Hepatic stellate cell (primary cell): ENCODE measurements at places on chromosomes 11 and 22.

GRCh38 chr22:19287889-19288288, 3.6 kb downstream of the CLTCL1 start:
- peak; percentile 57 for DNase-seq

- DNase-seq: no peak
Measured at GRCh38 chr11:119772641-119773415, 43.8 kb upstream of the NECTIN1 start.

DNA sequence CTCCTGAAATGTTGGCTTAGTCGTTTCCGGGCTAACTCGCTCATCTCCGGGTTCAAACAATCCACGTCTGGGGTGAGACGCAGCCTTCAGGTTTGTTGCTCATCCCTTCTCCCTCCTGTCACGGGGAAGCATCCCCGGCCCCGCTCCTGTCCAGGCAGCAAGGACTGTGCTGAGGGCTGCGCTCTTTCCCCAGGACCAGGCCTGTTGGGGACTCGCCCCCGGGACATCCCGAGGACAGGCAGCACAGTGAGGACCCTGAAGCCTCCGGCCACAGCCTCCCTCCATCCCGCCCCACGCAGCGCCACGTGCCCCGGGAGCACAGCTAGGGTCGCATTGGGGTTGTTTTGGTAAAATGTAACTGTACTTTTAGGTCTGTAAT, 252.0 kb downstream of the BRD1 start:
- no peak for DNase-seq

DNA sequence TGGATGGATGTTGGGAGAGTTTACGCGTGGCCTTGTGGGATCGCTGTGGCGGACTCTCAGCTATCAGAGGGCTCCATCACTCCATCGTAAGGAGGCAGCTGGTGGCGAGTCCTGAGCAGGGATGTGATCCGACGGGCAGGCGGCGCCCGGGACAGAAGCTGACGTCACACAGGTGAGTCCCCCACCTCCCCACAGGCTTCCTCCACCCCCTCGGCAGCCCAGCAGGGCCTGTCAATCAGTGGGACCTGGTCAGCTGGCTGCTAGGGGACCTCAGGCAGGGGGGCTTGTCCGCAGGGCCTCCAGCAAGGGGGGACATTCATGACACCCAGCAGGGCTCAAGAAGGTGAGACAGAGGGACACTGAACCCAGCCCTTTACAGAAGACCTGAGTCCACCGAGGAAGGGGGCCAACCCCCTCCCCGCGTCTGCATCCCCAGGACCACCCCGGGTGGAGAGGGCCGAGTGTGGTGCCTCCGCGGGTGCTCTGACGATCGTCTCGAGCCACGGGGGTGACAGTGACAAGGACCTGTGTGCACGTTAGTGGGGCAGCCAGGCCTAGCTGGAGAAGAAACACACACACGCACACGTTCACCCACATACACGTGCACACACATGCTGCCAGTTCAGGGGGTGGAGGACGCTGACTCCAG, 7.1 kb downstream of the HRAS start:
- no peak for DNase-seq

DNA sequence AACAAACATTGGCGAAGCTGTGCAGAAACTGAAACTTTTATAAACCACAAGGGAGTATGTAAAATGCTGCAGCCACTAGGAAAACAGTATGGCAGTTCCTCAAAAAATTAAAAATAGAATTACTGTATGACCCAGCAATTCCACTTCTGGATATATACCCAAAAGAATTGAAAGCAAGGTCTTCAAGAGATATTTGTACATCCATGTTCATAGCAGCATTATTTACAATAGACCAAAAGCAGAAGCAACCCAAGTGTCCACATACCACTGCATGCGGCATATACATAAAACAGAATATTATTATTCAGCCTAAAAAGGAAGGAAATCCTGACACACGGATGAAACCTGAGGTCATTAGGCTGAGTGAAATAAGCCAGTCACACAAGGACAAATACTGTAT, 85.8 kb downstream of the RELT start:
- no peak for DNase-seq

GRCh38 chr22:38262051-38262795, 10.6 kb downstream of the TMEM184B start:
- peak; percentile 43 for DNase-seq

DNA sequence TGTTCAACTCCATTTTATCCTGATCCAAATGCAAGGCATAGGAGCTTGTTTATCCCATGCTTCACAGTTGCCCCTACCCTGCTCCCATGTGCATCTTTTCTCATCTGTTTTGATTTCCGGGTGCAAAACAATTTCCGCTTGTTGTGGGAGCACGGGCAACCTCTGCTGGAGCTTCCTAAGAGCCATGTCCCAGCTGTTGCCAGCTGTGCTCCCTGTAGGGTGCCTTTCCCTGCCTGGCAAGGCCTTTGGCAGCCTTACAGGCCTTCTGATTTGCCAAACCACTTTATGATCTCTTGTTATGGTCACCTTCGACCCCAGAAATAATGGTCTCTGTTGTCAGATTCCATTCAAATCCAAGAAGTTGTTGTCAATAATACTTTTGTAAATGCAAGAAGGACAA, 1038.5 kb downstream of the OPCML start:
- no peak for DNase-seq

- peak; percentile 8 for DNase-seq
Measured at GRCh38 chr11:23112987-23113886, 253.0 kb upstream of the CCDC179 start.

DNA sequence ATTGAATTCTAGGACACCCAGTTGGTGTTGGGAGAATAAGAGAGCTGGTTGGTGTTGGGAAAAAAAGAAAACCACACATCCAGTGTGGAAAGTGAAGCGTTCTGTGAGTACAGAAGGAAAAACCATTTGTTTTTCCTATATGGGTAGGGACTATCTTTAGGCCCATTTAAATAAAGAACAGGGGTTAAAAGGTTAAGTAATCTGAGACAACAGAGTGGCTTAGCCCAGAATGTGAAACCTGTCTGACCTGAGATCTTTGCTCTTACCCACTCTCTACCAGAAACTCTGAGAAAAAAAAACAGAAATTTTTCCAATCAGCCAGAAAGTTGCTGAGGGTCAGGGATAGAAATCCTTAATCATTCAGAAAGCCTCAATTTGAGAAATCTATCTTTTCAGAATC, 59.8 kb upstream of the LRRC55 start:
- DNase-seq: no peak

DNA sequence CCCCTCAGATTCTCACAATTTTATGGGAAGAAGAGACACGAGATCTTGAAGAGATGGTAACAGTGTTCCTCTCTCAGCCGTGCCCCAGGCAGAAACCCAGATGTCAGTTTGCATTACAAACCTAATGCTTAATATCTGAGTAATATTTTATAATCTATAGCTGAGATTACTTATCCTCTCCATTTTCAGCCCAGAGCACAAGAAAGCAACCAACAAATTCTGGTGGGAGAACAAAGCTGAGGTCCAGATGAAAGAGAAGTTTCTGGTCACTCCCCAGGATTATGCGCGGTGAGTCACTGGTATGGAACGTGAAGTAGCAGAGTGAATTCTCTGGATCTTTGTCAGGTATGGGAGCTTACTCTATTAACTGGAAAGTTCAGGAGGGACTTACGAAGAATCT, 884 bp downstream of the CENATAC start:
- DNase-seq: peak; percentile 59

DNA sequence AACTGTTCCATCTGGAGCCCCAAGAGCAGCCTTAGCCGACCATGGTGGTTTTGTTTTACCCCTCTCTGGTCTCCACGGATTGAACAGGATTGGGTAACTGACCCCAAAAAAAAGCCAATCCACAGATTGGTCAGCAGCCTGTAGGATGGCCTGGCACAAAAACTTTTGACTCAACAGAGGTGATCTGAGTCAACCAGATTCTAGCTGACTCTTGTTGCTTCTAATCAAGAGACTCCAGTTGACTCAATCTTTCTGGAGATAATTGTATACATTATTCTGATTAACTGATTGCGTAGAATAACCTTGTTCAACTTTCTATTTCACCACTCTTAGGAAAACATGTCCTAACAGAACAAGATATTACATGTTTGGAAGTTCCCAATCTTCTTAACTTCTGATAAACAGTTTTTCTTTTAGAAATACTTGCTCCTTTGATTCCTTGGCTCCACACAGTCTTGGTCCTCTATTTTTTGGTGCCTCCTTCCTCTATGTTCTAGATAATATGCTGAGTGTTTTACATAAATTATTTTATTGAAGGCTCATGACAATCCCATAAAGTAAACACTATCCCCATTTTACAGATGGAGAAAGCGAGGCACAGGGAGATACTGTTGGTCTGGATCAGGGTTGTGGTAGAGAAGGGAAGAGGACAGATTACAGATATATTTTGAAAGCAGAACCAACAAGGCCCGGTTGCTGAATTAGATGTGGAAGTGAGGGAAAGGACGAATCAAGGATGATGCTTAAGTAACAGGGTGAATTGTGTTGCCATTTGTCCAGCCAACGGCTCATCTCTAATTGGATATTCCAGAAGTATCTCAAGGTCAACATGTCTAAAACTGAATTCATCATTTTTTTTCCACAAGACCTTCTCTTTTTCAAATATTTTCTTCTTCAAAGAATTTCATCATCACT, 11.5 kb upstream of the ZC3H12C start:
- DNase-seq: no peak

DNA sequence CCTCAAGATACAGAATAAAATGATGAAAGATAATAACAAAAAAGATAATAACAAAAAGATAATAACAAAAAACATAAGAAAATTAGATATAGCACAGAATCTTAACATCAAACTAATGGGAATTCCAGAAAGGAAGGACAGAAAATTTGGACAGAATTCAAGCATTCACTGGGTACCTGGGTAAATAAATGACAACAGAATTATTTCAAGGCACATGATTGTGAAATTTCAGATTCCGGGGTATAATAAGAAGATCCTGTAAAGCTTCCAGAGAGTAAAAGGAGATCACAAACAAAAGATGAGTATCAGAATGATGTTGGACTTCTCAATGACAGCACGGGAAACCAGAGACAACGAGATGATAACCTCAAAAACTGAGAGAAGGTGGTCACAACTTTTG, 42.1 kb upstream of the OR9Q1 start:
- DNase-seq: no peak

GRCh38 chr22:21587803-21588611, 20.5 kb downstream of the UBE2L3 start:
- DNase-seq: no peak

- peak; percentile 4 for DNase-seq
Measured at GRCh38 chr11:103202048-103202651, 92.9 kb downstream of the DYNC2H1 start.

- no peak for DNase-seq
Measured at GRCh38 chr22:32781695-32782094, 19.8 kb upstream of the TIMP3 start.

- DNase-seq: no peak
Measured at GRCh38 chr22:30414525-30415047, 11.0 kb upstream of the MTFP1 start.

DNA sequence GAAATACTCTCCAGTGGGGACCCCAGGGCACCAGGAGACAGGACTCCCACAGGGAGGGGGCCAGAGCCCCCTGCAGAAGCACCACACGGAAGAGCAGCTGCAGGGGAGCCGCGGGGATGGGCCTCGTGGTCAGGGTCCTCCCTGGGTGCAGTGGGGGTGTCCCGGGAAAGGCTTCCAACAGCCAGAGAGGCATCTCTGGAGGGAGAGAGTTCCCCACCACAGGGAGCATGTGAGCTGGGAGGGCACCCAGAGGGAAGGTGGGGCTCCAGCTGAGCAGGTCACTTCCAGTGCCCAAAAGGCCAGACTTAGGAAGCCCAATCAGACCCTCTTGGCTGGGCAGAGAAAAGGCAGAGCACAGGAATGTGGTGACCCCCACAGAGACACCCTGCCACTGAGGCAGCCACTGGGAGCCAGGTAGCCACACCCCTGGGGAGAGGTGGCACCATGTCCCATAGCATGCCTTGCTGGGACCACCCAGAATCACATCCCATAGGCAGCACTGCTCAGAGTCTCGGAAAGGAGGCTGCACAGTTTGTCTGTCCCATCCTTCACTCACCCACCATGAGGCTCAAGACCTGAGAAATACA, 49.9 kb upstream of the LMO1 start:
- no peak for DNase-seq

GRCh38 chr22:29947410-29948384, 64.7 kb downstream of the MTMR3 start:
- DNase-seq: peak; percentile 17

GRCh38 chr11:66887526-66887925, 30.7 kb downstream of the LRFN4 start:
- DNase-seq: no peak

GRCh38 chr22:33969045-33969444, 48.8 kb upstream of the LARGE1 start:
- no peak for DNase-seq

GRCh38 chr22:40477683-40478337, 107.4 kb downstream of the SGSM3 start:
- DNase-seq: no peak

DNA sequence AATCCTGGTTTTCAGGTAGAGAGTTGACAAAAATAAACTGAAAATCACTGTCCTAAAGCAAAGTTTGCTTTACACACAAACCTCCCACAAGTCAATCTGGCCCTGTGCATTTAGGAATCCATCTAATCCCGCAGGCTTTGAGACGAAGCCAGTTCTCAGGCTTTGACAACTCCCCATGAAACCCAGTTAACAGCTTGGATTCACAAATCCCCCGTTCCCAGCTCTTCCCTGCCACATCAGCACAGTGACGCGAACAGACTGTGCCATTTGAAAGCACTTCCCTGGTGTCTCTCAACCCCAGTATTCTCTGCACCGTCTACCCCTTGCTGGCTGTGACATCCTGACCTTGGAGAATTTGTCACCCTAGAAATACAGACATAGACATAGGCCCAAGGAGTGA, 117.8 kb downstream of the OPCML start:
- DNase-seq: no peak

DNA sequence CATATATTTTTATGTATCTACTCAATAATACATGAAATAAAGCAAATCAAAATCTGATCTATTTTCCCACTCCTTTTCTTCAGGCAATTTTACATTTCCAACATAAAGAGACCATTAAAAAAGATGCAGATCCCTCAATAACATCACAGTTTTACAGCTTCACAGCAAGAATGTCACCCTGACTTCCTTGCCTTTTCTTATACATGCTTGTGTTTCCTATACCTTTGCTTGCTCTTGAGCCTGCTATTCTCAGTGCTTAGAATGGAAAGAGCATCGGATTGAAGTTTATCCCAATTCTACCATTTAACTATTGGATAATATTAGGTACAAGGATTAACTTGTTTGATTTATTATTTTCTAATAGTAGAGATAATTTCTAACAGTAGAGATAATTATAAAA, 176.7 kb downstream of the CNTN5 start:
- no peak for DNase-seq

GRCh38 chr22:30889996-30890480, 78.5 kb downstream of the MORC2 start:
- DNase-seq: no peak

DNA sequence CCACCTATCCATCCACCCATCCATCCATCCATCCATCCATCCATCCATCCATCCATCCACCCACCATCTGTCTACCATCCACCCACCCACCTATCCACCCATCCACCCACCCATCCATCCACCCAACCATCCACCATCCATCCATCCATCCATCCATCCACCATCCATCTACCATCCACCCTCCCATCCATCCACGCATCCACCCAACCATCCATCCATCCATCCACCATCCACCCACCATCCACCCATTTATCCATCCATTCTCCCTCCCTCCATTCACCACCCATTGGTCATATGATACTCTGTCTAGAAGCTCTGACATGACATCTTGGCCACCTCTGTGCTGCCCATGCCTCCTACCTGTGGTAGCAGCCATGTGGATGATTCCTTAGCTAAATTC, 31.7 kb downstream of the MUC2 start:
- DNase-seq: no peak

GRCh38 chr22:24503137-24503842, 8.2 kb downstream of the UPB1 start:
- DNase-seq: peak; percentile 84
